ENCODE measurements at places on chromosomes 2 and 18. TPM values are rescaled to one million over a fixed set of nuclear protein-coding genes. Genes with fewer than 3 reads are reported as not detected.

CFAP221 gene
- total RNA-seq: not detected

CXCR1 gene
- not detected for total RNA-seq

RASGRP3 gene
- total RNA-seq: 3.2 TPM

AMER3 gene
- not detected for total RNA-seq

SUMO1 gene
- 214 TPM for total RNA-seq

SAG gene
- not detected for total RNA-seq

CASP10 gene
- total RNA-seq: 1.0 TPM

CMPK2 gene
- 4.8 TPM for total RNA-seq

SH3BP4 gene
- 78.6 TPM for total RNA-seq

RPRM gene
- total RNA-seq: 0.29 TPM

BUB1 gene
- 57.7 TPM for total RNA-seq

FAM237A gene
- not detected for total RNA-seq

CD226 gene
- total RNA-seq: 0.23 TPM

ASAP2 gene
- total RNA-seq: 10.4 TPM

CRYBA2 gene
- total RNA-seq: not detected

CENPA gene
- 30.2 TPM for total RNA-seq

GALNT1 gene
- 70.6 TPM for total RNA-seq

CXCR4 gene
- total RNA-seq: 0.06 TPM

COQ10B gene
- total RNA-seq: 28.8 TPM

OSBPL6 gene
- total RNA-seq: 10.1 TPM

CCDC85A gene
- 0.14 TPM for total RNA-seq

SMYD1 gene
- not detected for total RNA-seq

GATA6 gene
- 7.5 TPM for total RNA-seq

VAPA gene
- 364 TPM for total RNA-seq

RTP5 gene
- total RNA-seq: not detected

CD28 gene
- not detected for total RNA-seq

MC2R gene
- not detected for total RNA-seq

SERPINB11 gene
- not detected for total RNA-seq

GPAT2 gene
- not detected for total RNA-seq

IL37 gene
- not detected for total RNA-seq

FSHR gene
- not detected for total RNA-seq

CCDC141 gene
- total RNA-seq: 0.02 TPM

COL4A4 gene
- total RNA-seq: 0.17 TPM

POTEI gene
- 0.31 TPM for total RNA-seq

TRABD2A gene
- 12.0 TPM for total RNA-seq

EML6 gene
- 2.9 TPM for total RNA-seq

CDH7 gene
- total RNA-seq: 5.7 TPM

PSTPIP2 gene
- 0.08 TPM for total RNA-seq

KLHL14 gene
- total RNA-seq: 0.02 TPM

RELCH gene
- total RNA-seq: 19.4 TPM

RAMP1 gene
- total RNA-seq: not detected

HAUS1 gene
- total RNA-seq: 129 TPM

NTSR2 gene
- not detected for total RNA-seq

CPSF3 gene
- 65.5 TPM for total RNA-seq

ZSWIM2 gene
- not detected for total RNA-seq

VRK2 gene
- 0.10 TPM for total RNA-seq

CLK1 gene
- 21.1 TPM for total RNA-seq

IGFBP2 gene
- 11.6 TPM for total RNA-seq

EN1 gene
- 0.35 TPM for total RNA-seq

NEDD4L gene
- 17.1 TPM for total RNA-seq

FRZB gene
- 0.08 TPM for total RNA-seq

SP140 gene
- total RNA-seq: not detected

GLI2 gene
- total RNA-seq: 2.0 TPM

ZNF519 gene
- total RNA-seq: 3.1 TPM

Measured in H4 (cell line).